Tracheal epithelial cell (primary cell): ENCODE measurements at places on chromosomes 16 and 17. TPM values are rescaled to one million over a fixed set of nuclear protein-coding genes. Genes with fewer than 3 reads are reported as not detected.

CCL14 gene
- total RNA-seq: not detected in 2 replicates

CCDC78 gene
- 0.85 and 2.2 TPM in 2 replicates for total RNA-seq

ENPP7 gene
- total RNA-seq: not detected in 2 replicates

SLC26A11 gene
- total RNA-seq: 2.4 and 3.6 TPM in 2 replicates

ATP2C2 gene
- total RNA-seq: 14.2 and 17.5 TPM in 2 replicates
